ENCODE measurements at places on chromosomes 16 and 17. TPM values are rescaled to one million over a fixed set of nuclear protein-coding genes. Genes with fewer than 3 reads are reported as not detected.

DNA sequence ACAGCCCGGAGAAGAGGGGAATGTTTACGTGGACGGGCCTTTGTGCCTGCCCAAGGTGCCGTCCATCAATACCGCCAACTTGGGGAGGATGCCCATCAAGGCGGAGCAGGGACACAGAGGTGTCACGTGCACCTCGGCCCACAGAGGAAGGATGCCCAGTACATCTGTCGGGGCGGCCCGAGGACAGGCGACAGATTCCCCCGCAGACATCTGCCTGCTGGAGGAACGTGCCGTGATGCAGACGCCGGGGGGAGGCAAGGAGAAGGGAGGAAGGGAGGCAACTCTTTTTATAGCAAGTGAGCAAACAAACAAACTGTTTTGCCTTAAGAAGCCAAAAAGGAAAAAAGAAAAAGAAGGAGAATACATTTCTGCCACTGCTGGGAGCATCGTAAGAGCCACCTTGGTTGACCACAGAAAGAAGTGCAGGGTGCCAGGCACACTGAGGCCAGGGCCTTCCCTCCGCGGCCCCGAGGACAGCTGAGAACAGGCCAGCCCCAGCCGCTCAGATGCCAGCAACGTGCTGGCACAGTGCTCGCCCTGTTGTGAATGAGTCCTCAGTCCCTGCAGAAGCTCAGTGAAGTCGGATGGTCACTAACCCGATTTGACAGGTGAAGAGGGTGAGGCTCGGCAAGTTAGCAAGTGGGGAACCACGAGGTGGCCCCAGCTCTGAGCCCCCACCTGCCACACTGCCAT, 146.4 kb downstream of the RBFOX3 start:
- no peak for DNase-seq
- H3K27ac ChIP-seq, result no peak overlapping the region
- peaks cover 2% of the 10 kb centered on the region for H3K27me3 ChIP-seq
- H3K4me1 ChIP-seq, result no peaks in the 10 kb centered on the region

DNA sequence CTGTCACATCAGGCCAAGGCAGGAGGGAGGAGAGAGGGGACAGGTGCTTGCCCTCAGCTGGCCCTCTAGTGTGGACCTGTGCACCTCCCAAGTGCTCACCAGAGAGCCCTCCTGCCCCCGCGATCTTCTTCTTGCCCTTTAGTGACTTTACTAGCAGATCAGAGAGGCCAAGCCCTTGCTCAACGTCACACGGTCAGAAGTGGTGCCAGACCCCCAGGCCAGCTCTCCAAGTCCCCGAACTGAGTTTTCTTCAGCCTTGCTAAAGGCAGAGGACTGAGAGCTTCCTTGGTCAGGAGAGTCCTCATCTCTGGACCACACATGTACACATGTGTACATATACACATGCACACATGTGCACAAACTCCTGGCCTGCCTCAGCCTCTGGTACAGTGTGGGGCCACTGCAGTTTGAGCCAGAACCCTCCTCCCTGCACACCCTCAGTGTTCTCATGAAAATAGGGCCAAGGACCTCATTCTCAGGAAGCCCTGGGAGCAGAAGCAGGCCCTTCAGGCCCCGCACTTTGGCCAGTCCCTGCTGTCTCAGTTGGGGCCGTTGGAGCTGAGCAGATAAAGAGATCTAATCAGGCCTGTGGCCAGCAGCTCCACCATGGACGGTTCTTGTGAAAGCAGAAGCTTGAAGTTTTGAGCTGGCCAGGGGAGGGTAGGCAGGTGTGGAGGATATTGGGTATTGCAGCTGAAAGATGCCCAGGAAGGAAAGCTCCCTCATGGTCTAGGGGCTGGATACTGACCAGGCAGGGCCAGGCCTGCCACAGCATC, 7.4 kb upstream of the EPX start:
- H3K4me1 ChIP-seq, result no peaks in the 10 kb centered on the region
- H3K27ac ChIP-seq, result no peak overlapping the region
- H3K4me3 ChIP-seq, result no peak overlapping the region
- H3K36me3 ChIP-seq, result no peaks in the 10 kb centered on the region

DNA sequence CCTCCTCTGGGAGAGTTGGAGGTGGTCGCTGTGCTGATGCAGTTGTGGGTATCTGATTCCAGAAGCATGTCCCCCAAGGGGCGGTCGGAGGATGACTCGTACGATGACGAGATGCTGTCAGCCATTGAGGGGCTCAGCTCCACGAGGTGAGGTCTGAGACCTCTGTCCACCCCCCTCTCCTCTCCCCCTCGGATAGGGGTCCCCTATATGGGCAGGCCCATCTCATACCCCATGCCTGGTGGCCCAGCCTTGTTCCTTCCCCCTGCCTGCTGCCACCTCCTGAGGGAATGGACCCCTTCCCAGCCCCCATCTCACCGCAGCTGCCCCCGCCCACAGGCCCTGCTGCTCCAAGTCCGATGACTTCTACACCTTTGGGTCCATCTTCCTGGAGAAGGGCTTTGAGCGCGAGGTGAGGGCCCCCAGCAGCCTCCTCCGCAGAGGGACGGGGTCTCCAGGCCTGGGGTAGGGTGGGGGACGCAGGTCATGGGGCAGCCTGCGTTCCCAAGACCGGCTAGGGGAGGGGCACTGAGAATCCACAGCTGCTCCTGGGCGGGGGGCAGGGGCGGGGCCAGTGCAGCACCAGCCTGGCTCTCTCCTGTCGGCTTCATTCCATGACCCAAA, 39.2 kb downstream of the ADCY7 start:
- H3K27ac ChIP-seq, result no peak overlapping the region
- peaks cover 2% of the 10 kb centered on the region for H3K4me1 ChIP-seq
- peaks cover 6% of the 10 kb centered on the region for H3K36me3 ChIP-seq
- no peaks in the 10 kb centered on the region for H3K27me3 ChIP-seq
- no peak for DNase-seq

DNA sequence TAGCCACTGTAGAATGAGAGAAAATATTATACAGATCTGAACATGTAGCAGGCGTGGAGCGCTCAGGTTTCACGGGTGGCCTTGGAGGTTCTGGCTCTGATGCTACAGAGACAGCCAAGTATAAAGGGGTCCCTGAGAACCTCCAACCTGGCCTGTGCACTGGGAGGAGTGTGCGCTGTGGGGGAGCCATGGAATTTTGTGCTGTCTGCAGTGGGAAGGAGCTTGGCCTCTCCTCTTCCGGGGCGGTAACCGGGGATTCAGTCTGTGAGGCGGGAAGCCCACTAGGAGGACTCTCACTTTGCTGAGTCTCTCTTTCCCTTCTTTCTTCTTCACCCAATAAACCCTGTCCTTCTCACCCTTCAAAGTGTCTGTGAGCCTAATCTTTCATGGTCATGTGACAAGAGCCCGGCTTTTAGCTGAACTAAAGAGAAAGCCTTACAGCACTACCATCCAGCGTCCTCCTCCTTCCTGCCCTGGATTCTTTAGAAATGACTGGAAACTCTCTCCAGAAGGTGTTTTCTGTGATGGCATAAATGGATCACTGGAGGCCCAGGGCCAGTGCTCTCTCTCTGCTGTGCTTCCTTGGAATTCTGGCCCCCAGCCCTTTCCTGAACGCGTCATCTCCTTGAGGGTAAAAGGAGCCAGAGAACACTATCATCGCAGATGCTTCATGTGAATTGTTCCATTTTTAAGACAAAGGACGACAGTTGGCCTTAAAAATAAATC, 232.1 kb upstream of the CACNG5 start:
- H3K36me3 ChIP-seq, result peaks cover 5% of the 10 kb centered on the region
- peaks cover 6% of the 10 kb centered on the region for H3K4me1 ChIP-seq
- no peaks in the 10 kb centered on the region for H3K27me3 ChIP-seq
- no peak overlapping the region for H3K4me3 ChIP-seq
- no peak overlapping the region for H3K27ac ChIP-seq

GRCh38 chr17:17786998-17787397, 49.8 kb downstream of the SREBF1 start:
- H3K36me3 ChIP-seq, result no peaks in the 10 kb centered on the region
- no peak for DNase-seq
- no peaks in the 10 kb centered on the region for H3K27me3 ChIP-seq
- no peak overlapping the region for H3K4me3 ChIP-seq
- H3K4me1 ChIP-seq, result peaks cover 22% of the 10 kb centered on the region

DNA sequence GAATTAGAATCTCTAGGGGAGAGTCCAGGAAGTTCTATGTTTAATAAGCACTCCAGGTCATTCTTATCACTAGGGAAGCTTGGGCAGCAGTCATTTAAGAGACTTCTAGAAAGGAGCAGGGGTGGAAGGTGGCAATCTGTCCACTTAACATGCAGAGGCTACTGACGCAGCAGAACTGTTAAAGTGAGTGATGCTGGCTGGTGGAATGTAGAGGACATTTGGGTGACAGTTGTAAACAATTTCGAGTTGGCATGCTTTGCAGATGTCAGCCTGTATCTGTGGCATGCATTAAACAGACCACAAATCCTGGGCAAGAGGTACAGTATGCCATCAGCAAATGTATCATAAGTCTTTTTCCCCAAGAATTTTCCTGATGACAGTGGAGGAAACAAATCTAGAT, 40.5 kb upstream of the HS3ST3A1 start:
- H3K27ac ChIP-seq, result no peak overlapping the region
- H3K4me1 ChIP-seq, result no peaks in the 10 kb centered on the region
- DNase-seq, result no peak
- H3K27me3 ChIP-seq, result peaks cover 3% of the 10 kb centered on the region
- no peak overlapping the region for H3K4me3 ChIP-seq
- H3K36me3 ChIP-seq, result no peaks in the 10 kb centered on the region

- H3K27ac ChIP-seq, result no peak overlapping the region
- H3K27me3 ChIP-seq, result no peaks in the 10 kb centered on the region
- H3K4me3 ChIP-seq, result no peak overlapping the region
- H3K36me3 ChIP-seq, result no peaks in the 10 kb centered on the region
- H3K4me1 ChIP-seq, result no peaks in the 10 kb centered on the region
Measured at GRCh38 chr16:6009151-6009550, 911.6 kb upstream of the EEF2KMT start.

DNA sequence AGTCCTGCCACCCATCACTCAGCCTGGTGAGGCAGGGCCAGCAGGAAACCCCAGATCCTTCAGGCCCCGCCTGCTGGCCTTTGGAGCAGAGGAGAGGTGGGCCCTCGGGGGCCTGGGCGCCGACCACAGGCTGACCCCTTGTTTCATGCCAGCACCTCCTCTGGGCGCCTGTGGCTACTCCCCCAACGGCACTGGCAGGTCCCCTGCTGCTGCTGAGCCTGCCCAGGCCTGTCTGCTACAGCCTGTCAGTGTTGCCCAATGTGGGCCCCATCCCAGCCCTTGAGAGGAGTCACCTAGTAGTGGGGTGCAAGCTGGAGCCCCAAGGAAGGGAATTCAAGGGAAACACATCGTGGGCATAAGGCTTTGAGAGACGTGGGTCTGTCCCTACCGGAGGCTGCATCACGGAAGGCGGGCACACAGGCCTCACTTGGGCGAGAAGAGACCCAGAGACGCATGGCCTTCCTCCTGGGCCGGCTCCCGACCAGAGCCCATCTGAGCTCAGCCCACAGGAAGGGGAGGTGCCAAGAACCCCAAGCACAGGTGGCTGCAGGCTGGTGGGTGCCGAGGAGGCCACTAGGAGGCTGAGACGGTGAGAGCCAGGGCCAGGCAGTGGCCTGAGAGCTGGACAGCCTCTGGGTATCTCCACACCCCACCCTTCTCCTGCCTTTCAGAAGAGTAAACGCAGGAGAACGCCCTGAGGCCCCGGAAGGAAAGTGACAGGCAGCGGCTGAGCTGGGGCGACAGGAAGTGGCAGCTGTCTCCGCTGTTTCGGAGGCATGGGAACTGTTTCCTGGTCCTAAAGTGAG, 8.0 kb upstream of the FASN start:
- no peaks in the 10 kb centered on the region for H3K27me3 ChIP-seq
- DNase-seq, result peak; percentile 80
- peak overlapping the region; percentile 95 for H3K27ac ChIP-seq

- no peak overlapping the region for H3K4me3 ChIP-seq
- H3K27me3 ChIP-seq, result no peaks in the 10 kb centered on the region
- H3K4me1 ChIP-seq, result peaks cover 21% of the 10 kb centered on the region
- DNase-seq, result no peak
Measured at GRCh38 chr16:57315416-57315815, 30.9 kb upstream of the PLLP start.

DNA sequence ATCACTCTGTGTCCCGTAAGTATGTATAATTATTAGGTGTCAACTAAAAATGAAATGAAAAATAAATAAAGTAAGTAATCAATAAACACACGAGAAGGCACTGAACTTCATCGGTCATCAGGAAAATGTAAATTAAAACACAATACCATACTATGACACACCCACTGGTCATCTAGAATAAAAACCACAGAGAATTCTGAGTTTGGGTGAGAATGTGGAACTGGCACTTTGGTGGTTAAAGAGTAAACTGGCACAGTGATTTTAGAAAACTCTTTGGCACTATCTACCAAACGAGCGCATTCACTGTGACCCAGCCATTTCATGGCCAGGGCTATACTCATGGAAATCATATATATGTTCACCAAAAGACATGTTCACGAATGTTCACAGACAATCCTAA, 98.2 kb downstream of the HS3ST3A1 start:
- no peak overlapping the region for H3K27ac ChIP-seq
- no peaks in the 10 kb centered on the region for H3K36me3 ChIP-seq
- H3K27me3 ChIP-seq, result peaks cover 2% of the 10 kb centered on the region
- H3K4me1 ChIP-seq, result no peaks in the 10 kb centered on the region
- no peak overlapping the region for H3K4me3 ChIP-seq

- peak; percentile 48 for DNase-seq
- no peak overlapping the region for H3K4me3 ChIP-seq
- H3K27ac ChIP-seq, result no peak overlapping the region
- H3K27me3 ChIP-seq, result peaks cover 28% of the 10 kb centered on the region
- H3K4me1 ChIP-seq, result peaks cover 16% of the 10 kb centered on the region
- H3K36me3 ChIP-seq, result no peaks in the 10 kb centered on the region
Measured at GRCh38 chr16:88957887-88958577, 19.0 kb downstream of the CBFA2T3 start.

DNA sequence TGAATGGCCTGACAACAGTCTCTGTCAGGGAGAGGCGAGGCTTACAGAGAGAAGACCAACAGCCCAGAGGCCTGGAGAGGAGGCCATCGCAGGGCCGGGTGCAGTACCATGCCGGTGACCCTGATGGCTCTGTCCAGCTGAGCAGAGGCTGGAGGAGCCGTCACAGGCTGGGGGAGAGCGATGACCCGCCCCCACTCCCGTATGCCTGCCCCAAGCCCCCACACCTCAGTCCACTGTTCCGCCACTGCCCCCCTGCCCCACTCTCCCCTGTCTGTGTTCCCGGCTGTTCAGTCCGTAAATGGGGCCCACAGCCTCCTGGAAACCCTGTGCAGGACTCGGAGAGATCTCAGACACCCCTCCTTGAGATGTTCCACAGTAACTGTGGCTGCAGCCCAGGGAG, 12.8 kb upstream of the FAM83G start:
- no peaks in the 10 kb centered on the region for H3K27me3 ChIP-seq
- H3K4me3 ChIP-seq, result no peak overlapping the region
- H3K36me3 ChIP-seq, result peaks cover 5% of the 10 kb centered on the region
- DNase-seq, result no peak

GRCh38 chr16:53973021-53973420, 269.1 kb downstream of the FTO start:
- no peak for DNase-seq
- no peak overlapping the region for H3K4me3 ChIP-seq
- no peaks in the 10 kb centered on the region for H3K4me1 ChIP-seq
- no peaks in the 10 kb centered on the region for H3K27me3 ChIP-seq

Gene MLYCD
- total RNA-seq, result 3.5 TPM

Gene TPPP3
- total RNA-seq, result not detected

Gene ZNF319
- total RNA-seq, result 5.6 TPM

Gene SEC14L5
- total RNA-seq, result 0.07 TPM
